ENCODE measurements at places on chromosomes 6 and 20.
A peak's percentile ranks its signal among the peaks of the same experiment; 100 is the strongest.

DNA sequence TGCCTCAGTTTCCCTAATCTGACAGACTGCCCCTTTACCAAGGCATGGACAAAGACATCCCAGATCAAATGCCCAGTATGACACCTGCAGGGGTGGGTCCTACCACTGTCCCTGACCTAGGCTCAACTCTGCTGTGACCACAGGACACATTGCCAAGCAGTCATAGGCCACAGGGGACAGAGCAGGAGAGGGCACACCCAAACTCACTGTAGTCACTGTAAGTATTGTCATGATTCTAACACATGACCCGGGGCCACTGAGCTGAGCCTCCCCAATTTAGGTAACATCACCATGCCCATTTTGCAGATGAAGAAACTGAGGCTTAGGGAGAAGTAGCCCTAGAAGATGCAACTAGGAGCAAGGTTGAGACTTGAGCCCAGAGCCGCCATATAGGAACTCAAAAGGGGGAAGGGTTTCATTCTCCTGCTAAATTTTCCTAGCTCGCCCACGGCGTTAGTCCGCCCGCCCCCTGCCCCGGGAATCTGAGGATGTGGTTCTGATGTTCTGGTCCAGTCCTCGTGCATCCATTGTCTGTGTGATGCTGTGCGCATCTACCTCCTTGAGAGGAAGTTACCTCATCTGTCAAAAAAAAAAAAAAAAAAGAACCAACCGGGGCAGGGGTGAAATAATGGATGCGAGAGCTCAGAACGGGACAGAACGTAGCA is 44.8 kb downstream of the PMEPA1 start:
- peak; percentile 35 for DNase-seq

DNA sequence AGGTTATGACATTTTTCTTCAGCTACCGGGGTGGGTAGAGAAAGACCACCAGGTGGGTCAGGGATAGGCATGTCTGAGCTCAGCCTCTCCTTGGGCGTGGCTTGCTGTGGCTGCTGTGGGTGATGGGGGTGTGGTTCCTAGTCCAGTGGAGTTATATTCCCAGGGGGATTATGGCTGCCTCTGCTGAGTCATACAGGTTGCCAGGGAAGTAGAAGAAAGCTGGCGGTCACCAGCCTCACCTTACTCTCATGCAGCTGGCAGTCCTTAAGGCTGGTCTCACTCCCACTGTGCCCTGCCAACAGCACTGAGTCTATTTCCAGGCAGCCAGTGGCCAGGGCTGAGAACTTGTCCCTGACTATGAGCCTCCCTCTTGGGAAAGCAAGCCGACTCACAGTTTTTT is 130.0 kb downstream of the SCP2D1 start:
- no peak for DNase-seq

DNA sequence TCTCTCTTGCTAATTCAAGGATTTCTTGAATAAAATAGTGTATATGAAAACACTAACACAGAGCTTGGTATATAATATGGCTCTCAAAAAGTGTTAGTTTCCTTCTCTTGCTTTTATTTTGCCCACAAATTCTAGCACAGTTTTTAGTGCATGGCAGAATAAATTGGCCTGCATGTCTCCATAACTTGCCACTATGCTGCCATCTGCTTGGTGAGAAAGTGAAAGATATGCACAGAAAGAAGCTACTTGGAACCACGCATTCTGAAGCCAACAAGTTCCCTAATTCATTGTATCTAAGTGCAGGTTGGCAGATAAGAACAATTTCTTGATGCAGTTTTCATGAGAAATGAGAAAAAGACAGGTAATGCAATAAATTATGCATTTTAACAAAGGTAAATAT is 101.2 kb downstream of the EPHA7 start:
- no peak for DNase-seq

DNA sequence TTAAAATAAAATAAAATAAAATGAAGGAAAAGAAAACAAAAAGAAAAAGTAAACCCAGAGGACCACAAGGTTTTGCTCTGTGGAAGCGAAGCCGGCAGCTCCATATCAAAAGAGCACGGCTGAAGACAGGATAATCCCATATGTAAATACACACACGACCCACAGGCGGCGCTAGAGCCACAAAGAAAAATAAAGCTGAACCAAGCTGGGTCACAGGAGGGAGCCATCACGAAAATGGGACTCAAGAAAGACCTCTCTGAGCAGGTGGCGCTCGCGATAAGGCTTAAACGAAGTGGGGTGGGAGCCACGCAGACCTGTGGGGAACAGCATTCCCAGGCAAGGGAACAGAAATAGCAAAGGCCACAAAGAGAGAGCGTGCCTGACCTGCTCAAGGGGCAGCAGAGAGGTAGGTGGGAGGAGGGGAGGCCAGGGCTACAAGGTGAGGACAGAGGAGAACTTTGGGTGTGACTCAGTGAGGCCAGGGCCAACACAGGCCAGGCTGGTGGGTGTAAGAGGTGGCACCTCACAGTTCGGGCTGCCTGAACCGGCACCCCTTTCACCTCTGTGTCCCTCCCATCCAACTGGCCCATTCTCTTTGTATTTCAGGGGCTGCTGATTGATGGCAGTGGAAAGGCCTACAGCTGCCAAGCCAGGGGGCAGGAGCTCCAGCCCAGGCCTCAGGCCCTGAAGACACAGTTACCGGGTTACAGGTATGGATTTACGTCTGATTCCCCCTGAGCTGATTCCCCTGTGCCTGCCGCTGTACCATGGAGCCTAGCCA is 26.0 kb downstream of the PTGIS start:
- DNase-seq: peak; percentile 75

DNA sequence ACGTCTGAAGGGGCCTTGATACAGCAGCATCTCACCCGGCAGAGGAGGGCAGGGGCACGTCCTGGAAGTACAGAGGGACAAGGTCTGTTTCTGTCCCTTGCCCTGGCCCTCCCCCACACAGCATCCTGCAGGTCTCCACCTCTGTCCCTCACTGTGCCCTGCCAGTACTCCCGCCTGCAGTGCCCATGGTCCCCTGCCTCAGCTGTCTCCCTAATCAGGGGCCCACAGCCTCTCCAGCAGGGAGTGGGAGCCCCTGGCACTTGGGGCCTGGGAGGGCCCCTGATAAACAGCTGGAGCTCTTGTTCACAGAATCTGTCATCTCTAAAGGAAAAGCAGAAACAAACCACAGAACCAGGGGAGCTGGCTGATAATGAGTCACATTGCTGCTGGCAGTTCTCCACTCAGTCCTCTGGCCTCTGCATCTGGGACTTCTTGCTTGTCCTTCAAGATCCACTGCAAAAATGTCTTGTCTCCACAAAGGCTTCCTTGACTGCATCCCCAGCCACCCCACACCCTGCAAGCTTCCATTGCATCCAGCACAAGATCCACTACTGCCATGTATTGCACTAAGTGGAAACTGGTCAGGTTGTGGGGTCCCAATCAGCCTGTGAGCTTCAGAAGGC is 33.2 kb upstream of the TAF8 start:
- DNase-seq: no peak

GRCh38 chr6:148432462-148433195 is 90.0 kb downstream of the SASH1 start:
- DNase-seq: peak; percentile 67

GRCh38 chr6:24492475-24492874 is 2.3 kb upstream of the ALDH5A1 start:
- no peak for DNase-seq

DNA sequence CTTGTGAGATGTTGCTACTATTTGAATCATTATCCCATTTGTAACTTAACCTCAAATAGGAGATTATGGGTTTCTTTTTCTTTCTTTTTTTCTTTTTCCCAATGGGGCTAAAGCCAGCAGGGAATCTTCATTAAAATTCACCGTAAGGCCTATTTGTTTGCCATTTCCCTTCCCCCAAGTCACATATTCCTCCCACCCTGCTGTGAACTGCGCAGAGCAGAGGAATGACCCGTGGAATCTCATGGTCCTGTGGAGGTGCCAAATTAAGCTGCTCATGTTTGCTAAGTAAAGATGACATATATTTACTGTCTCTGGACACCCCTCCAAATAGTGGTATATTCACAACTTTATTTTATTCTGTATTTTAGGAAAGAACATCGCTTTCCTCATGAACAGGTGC is 699.3 kb downstream of the RNF144B start:
- DNase-seq: no peak

DNA sequence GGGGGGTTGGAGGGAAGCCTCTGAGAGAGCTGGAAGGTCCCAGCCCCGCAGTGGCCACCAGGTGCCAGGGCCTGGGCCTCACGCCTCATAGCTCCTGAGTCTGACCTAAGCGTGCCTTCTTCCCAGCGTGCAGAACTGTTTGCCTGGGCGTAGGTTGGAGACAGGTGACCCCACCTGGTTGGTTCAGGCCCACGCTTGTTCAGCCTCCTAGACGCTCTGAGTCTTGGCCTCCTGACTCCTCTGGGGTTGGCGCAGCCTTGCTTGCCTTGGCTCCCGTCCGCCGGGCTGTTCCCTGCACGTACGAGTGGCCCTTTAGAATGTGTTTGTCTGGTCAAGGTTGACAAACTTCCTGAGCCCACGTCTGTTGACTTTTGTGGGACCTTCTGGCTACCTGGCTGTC is 70.8 kb downstream of the EYA2 start:
- DNase-seq: no peak

DNA sequence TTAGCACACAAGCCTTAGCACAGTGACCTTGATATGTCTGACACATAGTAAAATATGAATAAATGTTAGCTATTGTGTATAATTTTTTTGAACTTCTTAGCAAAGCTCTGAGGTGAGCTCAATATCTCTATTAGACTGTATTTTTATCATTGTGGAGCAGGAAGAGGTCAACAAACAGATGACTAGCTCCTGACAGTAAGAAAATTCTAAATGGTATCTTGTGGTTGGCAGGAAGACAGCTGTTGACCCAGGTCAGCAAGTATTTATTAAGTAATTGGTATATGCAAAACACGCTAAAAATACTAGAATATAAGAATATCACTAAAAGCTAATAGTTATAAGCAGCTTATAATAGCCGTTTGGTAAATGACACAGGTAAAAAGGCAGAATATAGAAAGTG is 77.5 kb upstream of the MARCKS start:
- DNase-seq: no peak

GRCh38 chr20:5397393-5397792 is 80.6 kb upstream of the PROKR2 start:
- DNase-seq: no peak

DNA sequence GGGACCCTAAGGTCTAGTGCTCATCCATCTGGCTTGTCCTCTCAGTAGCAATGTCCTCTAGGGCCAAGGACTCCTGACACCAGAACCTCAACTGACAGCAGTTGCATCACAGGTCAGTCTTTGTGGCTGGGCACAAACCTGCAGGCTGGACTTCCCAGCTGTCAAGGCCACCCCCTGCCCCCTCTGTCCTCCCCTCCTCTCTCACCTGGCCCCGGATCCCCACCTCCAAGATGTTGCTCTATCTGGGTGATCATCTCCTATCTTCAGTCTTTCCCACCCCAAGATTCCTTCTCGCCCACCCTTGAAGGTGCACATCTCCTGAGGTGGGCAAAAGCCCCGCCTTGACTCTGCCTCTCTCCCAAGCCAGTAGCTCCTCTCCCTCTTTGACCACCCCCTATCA is 131.8 kb upstream of the SRSF6 start:
- no peak for DNase-seq

- no peak for DNase-seq
Observed at GRCh38 chr20:64098471-64099013, 8.8 kb downstream of the NPBWR2 start.

- DNase-seq: no peak
Observed at GRCh38 chr20:42018979-42019378, 400.8 kb upstream of the CHD6 start.

DNA sequence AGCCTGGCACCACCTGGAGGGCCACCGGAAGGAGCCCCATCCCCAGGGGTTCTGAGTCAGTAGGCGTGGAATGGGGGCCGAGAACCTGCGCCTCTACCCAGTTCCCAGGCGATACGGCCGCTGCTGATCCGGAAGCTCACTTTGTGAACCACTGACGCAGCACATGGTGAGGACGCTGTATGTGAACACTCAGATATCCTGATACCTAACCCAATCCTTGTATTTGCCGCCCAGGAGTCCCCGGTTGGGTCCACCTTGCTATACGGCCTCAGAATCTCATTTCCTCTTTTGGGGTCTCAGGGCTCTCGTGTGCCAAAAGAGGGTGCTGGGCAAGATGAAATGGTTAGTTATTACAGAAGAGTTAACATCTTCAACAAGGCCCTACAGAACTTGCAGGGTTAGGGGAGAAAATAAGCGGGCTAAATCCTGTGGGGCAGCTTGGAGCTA is 604 bp upstream of the RAB5IF start:
- peak; percentile 48 for DNase-seq

DNA sequence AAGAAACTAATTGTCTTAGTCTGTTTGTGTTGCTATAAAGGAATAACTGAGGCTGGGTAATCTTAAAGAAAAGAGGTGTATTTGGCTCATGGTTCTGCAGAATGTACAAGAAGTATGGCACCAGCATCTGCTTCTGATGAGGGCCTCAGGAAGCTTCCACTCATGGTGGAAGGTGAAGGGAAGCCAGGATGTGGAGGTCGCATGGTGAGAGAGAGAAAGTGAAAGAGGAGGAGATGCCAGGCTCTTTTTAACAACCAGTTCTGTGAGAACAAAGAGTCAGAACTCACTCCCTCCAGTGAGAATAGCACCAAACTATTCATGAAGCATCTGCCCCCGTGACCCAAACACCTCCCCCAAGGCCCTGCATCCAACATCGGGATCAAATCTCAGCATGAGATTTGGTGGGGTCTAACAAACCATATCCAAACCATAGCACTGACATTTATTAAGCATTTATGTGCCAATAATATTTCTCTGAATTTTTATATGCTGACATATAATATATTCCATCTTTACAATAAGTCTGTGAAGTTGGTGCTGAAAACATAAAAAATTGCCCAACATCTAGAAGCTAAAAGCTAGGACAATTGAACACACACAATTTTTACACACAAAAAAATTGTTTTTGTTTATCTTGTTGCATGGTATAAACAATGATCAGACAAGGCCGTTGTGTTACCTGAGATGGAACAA is 29.2 kb upstream of the BTN3A2 start:
- no peak for DNase-seq

GRCh38 chr20:33570743-33571142 is 80.8 kb downstream of the CBFA2T2 start:
- no peak for DNase-seq

- no peak for DNase-seq
Observed at GRCh38 chr20:37984018-37984785, 49.1 kb downstream of the TTI1 start.

DNA sequence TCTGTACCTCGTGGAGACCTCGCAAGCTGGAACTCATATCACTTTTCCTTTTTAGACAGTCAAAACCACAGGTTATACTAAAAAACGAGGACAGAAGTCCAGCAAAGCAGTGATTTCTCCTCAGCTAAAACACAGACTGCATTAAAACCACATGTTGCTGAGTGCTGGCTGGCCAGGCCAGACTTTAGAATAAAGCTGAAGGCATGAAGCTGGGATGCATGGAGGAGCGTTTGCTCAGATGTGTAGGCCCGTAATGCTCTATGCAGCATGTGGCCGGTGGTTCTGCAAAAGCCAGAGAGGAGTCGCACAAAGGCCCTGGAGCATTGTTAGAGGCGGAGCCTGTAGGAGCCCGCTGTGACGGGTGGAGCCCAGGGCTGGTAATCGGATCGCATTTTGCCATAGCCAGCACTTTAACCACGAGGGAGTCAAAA is 83.6 kb downstream of the SMOC2 start:
- DNase-seq: peak; percentile 72

Measured in right forelimb (tissue), 1 donor.